Suprapubic skin (tissue), 4 donors: ENCODE measurements at places on chromosomes 3 and 15.

GRCh38 chr15:69414701-69415167 is 585 bp downstream of the KIF23 start:
- DNase-seq: no peak

DNA sequence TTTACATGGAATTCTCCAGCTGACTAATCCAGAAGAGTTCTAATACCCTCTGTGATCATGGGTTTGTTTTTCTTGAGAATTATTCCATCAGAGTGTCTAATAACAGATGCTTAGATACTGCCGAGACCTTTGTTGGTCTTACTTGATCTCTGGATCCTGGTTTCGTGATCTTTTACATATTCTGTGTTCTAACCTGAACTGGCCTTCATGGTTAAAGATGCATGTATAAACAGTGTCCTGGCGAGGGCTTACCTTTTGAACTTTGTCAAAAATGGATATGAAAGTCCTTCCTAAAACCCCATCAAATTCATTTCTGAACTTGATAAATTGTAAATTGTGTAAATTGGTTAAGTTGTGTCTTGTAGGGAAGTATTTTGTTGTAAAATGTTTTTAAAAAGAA is 24.8 kb downstream of the UBE2Q2 start:
- no peak for DNase-seq

GRCh38 chr3:59796456-59796855 is 746.6 kb upstream of the CFAP20DC start:
- no peak for DNase-seq

GRCh38 chr15:34796847-34797435 is 1.6 kb upstream of the ACTC1 start:
- DNase-seq: no peak
